Pancreas (tissue), 10 donors: ENCODE measurements at places on chromosomes 4 and X. TPM values are rescaled to one million over a fixed set of nuclear protein-coding genes. Genes with fewer than 3 reads are reported as not detected.

DNA sequence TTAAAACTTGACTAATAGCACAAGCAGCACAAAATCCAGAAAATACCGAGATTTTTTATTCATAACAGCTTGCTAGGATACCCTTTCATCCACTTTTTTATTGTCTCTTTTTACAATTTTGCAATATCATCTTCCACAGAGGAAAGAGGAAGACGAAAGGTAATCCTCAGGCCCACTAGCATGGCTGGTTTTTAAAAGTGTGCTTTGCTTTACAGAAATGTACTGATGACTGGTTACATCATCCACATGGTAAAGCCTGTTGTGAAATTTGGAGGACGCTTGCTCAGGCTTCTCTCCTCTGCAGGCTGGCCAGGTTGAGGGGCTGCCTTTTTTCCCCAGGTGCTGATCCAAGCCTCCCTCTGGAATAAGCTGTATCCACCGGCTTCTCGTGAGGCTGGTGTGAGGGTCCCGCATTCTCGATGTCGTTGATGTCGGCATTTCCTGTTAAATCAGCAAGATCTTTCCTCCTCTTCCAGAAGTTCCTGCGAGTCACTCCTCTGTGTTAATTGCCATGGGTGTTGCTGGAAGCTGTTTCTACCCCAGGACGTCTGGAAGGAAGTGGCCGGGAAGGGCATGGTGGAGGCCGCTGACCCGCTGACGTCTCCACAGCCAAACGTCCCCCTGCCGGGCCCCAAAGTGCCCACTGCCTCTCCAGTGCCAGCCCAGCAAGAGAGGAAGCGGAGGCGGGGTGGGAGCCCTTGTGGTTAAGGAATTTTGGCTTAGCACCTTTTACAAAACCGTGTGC, 5.8 kb upstream of the DGKQ start:
- no peaks in the 10 kb centered on the region for H3K36me3 ChIP-seq
- H3K4me3 ChIP-seq = no peak overlapping the region
- no peaks in the 10 kb centered on the region for H3K4me1 ChIP-seq
- H3K27me3 ChIP-seq = no peaks in the 10 kb centered on the region
- DNase-seq = no peak
- no peak overlapping the region for H3K27ac ChIP-seq

ZNF732 gene
- total RNA-seq = 0.08 TPM

CFAP97 gene
- total RNA-seq = 17.5 TPM

SLC7A11 gene
- 9.1 TPM for total RNA-seq

F11 gene
- total RNA-seq = 43.9 TPM

DNA sequence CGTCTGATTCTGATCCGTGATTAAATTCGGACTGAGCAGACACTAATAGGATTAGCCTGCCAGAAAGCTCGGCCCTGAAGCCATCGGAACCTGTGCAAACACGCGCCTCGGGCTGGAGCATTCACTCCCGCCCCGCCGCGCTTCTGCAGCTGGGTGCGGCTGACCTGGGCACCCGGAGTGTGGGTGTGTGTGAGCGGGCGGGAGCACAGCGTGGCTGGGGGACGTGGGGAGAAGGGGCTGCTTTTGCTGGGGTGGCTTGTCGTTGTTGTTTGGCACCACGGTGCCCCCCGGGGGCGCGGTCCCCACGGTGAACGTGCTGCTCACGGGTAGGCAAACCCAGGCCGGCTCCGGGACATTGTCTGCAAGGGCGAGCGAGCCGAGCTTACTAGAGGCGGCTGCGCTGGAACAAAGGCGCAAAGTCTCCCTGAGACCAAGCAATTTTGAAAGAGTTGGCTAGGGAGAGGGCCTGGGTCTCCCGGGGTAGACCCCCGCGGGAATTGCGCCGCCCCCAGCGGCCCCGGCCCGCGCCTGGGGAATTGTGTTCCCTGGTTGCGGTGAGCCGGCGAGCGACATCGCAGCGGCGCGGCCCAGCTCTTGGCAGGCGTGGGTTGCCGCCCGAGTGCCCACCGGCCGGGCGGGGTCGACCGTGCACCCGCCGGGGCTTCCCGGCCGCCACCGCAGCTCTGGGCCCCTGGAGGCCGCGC, 1.4 kb downstream of the MAMLD1 start:
- no peaks in the 10 kb centered on the region for H3K4me1 ChIP-seq

DNA sequence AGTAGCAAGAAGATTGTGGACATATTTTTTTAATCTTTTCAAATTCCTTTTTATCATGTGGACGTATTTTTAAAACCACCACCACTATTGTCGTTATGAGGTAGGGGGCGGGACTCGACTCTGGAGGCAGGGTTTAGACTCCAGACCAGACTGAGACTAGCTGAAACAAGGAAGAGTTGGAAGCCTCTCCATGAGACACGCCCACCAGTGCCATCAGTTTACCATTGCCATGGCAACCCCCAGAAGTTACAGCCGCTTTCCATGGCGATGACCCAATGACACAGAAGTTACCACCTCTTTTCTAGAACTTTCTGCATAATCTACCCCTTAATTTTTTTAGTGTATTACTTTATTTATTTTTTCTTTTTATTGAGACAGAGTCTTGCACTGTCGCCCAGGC, 8.7 kb downstream of the MRFAP1 start:
- H3K27me3 ChIP-seq = no peaks in the 10 kb centered on the region
- H3K36me3 ChIP-seq = no peaks in the 10 kb centered on the region
- no peak overlapping the region for H3K4me3 ChIP-seq
- no peaks in the 10 kb centered on the region for H3K4me1 ChIP-seq

DNA sequence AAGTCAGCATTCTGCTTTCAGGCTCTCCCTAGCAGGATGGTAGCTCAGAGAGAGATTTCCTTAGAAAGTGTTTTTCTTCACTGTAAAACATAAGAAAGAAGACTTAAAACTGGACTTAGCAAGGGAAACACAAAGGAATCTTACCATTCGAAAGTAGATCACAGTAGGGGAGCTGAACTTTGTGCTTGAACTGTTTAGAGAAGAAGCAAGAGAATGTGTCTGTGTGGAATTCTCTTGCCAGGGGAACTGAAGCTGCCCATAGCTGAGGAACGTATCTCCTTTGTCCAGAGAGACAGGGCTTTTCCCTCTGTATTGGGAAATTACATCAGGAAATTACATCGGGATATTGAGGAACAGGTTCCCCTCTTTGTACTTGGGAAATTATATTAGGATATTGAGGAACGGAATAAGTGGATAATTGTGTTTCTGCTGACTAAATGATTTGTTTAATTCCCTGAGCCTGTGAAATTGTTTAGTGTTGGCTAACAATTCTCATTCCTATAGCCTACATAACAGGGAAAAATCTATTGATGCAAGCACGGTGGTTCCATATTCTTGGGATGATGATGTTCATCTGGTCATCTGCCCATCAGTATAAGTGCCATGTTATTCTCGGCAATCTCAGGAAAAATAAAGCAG, 21.2 kb downstream of the SRD5A3 start:
- no peaks in the 10 kb centered on the region for H3K36me3 ChIP-seq
- H3K4me3 ChIP-seq = no peak overlapping the region
- DNase-seq = no peak
- no peaks in the 10 kb centered on the region for H3K27me3 ChIP-seq
- H3K4me1 ChIP-seq = no peaks in the 10 kb centered on the region
- no peak overlapping the region for H3K27ac ChIP-seq

GRCh38 chr4:124903995-124904722, 191.6 kb upstream of the ANKRD50 start:
- no peak overlapping the region for H3K4me3 ChIP-seq
- peak overlapping the region; percentile 68 for H3K27ac ChIP-seq
- peaks cover 8% of the 10 kb centered on the region for H3K4me1 ChIP-seq
- H3K36me3 ChIP-seq = no peaks in the 10 kb centered on the region
- DNase-seq = peak; percentile 18
- no peaks in the 10 kb centered on the region for H3K27me3 ChIP-seq

DNA sequence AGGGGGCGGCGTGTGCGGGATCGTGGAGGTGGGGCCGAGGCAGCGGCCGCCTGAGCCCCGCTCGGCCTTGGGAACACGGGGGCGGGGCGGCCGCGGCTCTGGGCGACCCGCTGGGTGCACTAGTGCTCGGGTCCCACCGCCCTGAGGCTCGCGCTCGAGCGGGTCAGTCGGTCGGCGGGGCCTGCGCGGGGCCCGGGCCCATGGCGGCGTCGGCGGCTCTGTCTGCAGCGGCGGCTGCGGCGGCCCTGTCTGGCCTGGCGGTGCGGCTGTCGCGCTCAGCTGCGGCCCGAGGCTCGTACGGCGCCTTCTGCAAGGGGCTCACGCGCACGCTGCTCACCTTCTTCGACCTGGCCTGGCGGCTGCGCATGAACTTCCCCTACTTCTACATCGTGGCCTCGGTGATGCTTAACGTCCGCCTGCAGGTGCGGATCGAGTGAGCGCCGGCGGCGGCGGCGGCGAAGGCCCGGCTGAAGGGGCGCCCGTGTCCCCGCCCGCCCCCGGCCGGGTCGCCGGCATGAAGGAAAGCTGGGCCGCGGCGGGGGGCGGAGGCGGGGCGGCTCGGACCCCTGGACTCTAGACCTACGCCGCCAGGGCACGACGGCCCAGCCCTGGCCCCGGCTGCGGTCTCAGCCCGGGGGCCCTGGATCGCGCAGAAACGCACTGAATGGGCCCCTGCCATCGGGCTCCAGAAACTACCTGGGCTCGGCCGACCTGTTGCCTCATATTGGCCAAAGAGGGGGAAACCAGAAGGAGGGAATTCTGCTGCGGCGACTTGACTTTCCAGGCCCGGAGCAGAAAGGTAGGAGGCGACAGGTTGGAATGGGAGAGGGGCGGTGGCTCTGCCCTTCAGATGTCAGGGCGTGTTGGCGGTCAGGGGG, at the start of gene SMIM10L2A:
TSS of gene SMIM10L2A (plus strand) at position 13 of the 878 bp plus-strand sequence. CDS start at position 201, 188 bp downstream.
- H3K27me3 ChIP-seq = no peaks in the 10 kb centered on the region
- no peak within 1 kb of the TSS for H3K27ac ChIP-seq
- H3K36me3 ChIP-seq = no peaks in the 10 kb centered on the region

KIT gene
- 3.7 TPM for total RNA-seq

DNA sequence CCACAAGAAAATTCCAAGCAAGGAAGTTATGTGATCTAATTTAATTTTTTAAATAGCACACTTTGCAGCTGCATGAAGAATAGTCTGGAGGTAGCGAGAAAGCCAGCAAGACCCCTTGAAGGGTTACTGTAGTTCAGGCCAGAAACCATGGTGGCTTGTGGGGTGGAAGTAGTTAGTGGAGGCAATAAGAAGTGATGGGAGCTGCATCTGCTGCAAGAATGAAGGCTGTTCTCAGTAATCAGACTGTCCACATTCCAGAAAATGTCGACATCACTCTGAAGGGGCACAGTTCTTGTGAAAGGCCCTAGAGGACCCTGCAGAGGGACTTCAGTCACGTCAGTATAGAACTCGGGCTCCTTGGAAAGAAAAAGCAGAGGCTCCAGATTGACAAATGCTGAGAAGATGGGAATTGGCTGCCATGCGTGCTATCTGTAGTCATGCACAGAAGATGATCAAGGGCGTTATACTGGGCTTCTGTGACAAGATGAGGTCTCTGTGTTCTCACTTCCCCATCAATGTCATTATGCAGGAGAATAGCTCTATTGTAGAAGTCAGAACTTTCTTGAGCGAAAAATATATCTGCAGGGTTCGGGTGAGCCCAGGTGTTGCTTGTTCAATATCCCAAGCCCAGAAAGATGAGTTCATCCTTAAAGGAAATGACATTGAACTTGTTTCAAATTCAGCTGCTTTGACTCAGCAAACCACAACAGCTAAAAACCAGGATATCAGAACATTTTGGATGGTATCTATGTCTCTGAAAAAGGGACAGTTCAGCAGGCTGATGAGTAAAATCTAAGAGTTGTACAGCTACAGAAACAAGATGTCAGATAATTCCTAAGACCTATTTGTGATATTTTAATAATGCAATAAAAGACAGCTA, 254.2 kb downstream of the CBR4 start:
- H3K4me1 ChIP-seq = no peaks in the 10 kb centered on the region
- no peak overlapping the region for H3K4me3 ChIP-seq
- DNase-seq = no peak
- no peaks in the 10 kb centered on the region for H3K27me3 ChIP-seq
- H3K36me3 ChIP-seq = no peaks in the 10 kb centered on the region
- H3K27ac ChIP-seq = no peak overlapping the region

ETDA gene
- not detected for total RNA-seq

HERC5 gene
- 3.7 TPM for total RNA-seq

PDCL2 gene
- total RNA-seq = not detected

FRAS1 gene
- 15.0 TPM for total RNA-seq

DNA sequence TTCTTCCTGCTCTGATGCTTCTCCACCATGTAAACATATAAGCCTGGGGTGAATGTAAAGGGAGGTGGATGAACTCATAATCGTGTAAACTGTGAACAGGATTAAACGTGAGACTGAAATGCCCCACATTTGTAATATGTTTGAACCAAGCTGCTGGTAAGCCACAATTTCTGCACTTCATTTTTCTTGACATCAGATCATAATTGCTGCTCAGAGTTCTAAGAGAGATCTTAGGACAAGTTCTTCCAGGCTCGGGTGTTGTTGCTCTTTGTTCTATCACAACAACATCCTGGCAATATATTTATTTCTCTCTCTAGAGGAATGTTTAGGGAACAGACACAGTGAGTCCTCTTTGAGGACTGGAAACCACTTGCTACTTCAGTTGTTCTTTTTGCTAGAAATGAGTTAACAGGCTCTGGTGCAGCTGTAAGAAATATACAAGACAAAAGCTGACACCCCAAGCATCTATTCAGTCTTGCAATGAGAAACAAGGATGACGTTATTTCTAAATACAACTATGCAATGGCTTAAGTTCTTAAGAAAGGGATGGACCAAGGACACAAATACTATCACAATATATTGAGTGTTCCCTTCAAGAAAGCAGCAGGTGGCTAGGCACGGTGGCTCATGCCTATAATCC, 59.6 kb downstream of the LNX1 start:
- H3K36me3 ChIP-seq = no peaks in the 10 kb centered on the region
- no peaks in the 10 kb centered on the region for H3K4me1 ChIP-seq
- DNase-seq = no peak
- no peaks in the 10 kb centered on the region for H3K27me3 ChIP-seq

DNA sequence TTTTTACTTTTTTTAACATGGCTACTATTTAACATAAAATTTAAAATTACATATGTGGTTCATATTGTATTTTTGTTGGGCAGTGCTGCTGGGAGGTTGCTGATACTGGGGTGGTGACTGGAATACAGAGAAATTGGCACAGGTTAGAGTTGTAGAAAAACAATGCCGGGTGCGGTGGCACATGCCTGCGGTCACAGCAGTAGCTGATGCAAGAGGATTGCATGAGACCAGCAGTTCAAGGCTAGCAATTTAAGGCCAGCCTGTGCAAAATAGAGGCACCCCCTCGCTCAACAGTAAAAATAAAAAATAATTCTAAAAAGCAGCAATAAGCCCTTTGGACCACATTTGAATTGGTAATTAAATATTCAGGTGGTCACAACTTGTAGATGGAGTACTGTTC, 11.8 kb upstream of the CPE start:
- DNase-seq = no peak
- no peaks in the 10 kb centered on the region for H3K36me3 ChIP-seq
- H3K27ac ChIP-seq = no peak overlapping the region
- H3K4me3 ChIP-seq = no peak overlapping the region
- H3K27me3 ChIP-seq = no peaks in the 10 kb centered on the region

DNA sequence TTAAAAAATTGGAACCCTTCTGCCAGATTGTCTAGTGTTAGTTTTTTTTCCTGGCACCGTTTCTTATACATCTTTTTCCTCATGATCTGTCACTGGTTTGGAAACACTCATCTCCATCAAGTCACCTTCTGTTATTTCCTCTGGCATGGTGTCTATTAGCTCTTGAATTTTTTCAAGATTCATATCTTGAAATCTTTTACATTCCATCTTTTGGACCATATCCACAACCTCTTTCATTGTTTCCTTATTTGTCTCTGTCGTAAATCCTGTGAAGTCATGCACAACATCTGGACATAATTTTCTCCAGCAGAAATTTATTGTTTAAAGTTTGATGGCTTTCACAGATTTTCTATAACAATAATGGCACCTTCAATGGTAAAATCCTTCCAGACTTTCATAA, 10.2 kb upstream of the TMEM185A start:
- H3K4me3 ChIP-seq = no peak overlapping the region
- no peaks in the 10 kb centered on the region for H3K4me1 ChIP-seq
- H3K27me3 ChIP-seq = no peaks in the 10 kb centered on the region
- no peaks in the 10 kb centered on the region for H3K36me3 ChIP-seq
- no peak overlapping the region for H3K27ac ChIP-seq
